MV-4-11 (cell line): ENCODE measurements at places on chromosomes 12 and 14.

DNA sequence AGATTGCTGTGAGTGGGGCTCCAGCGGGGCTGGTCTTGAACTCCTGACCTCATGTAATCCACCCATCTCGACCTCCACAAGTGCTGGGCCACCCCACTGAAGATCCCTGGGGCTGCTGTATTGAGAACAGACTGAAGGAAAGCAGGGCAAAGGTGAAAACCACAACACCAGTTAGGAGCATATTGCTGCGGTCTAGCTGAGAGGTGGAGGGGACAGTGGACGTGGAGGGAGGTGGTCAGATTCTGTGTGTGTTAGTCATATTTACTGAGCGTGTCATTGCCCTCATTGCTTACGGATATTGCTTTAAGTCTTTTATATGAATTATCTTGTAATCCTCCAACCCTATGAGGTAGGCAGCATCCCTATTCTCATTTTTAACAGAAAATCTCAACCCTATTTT, 69.0 kb upstream of the OVCH1 start:
- DNase-seq: no peak

DNA sequence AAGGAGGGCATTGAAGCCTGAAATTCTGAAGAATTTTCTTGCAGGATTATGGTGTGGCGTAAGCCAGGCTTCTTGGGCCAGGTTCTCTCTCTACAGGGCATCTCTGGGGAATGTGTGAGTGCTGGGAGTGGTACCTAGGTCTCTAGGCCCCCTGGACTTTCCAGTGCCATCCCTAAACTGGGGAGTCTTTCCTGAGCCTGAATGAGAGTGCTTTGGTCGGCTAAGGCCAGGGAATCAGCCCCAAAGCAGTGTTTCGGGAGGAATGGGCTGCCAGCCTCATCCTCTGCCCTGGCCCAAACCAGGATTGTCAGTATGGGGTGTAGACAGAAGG, 93.9 kb downstream of the CALM1 start:
- no peak for DNase-seq

DNA sequence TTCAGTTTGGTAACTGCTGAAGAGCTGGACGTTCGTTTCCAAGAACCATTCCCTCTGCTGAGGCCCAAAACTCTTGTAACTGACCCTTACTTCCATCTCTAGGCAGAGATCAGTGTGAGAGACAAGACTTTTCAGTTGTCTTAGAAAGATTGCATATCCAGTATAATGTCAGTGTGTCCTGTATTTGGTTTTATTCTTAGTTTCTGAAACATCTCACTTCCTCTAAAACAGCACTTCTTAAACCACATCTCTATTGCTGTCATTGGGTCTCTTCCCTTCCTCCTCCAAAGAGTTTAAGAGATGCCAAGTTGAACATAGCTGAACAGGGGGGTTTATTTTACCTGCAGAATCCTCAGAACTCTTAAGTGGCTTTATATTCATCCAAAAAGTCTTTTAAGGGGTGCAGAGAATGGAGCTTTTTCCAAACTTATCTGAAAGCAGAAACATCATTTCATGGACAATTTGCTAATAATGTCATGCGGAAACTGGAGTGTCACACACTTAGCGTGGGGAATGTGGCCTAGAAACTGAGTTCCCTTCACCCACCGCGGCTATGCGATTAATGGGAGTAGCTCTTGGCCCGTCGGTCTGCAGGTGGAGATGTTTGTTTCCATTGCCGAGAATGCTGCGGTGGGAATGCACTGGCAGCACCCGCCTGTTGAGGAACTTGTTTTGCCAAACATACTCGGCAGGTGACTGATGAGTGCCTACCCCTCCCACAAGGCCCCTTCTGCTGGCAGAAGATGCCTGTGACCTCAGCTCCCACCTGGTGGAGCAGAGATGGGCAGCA, 148.2 kb downstream of the ADGRD1 start:
- peak; percentile 92 for DNase-seq

GRCh38 chr14:79487632-79488031, 723.7 kb downstream of the DIO2 start:
- no peak for DNase-seq

GRCh38 chr14:65151609-65151956, 49.3 kb upstream of the MAX start:
- no peak for DNase-seq

- no peak for DNase-seq
These were observed 5.0 kb downstream of the ATN1 start for GRCh38 chr12:6932766-6933165.

- DNase-seq: peak; percentile 54
These were observed 8.1 kb downstream of the LRRC43 start for GRCh38 chr12:122190842-122191668.

- no peak for DNase-seq
These were observed 345.9 kb downstream of the DPF3 start for GRCh38 chr14:72547999-72548398.

DNA sequence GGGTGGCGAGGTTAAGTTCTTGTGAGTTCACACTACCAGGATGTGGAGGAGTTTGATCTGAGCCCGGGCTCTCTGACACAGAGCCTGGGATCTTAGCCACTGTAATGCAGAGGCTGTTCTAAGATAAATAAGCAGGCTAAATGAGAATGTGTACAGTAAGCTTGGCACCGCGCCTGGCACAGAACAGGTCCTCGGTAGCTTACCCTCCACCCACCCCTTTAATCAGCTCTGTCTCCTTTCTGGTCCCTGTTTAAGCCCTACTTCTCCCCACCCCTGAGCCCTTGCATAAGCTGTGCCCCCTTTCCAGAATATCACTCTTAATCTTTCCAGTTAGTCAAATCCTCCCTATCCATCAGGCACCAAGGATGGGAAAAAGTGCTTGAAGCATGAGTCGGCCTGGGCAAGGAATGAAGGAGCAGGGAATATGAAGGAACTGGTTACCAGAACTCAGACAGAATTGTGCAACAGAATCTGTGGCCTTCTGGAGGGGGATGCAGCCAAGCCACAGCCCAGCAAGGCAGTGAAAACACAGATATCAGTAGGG, 32.8 kb upstream of the CMKLR1 start:
- peak; percentile 62 for DNase-seq

DNA sequence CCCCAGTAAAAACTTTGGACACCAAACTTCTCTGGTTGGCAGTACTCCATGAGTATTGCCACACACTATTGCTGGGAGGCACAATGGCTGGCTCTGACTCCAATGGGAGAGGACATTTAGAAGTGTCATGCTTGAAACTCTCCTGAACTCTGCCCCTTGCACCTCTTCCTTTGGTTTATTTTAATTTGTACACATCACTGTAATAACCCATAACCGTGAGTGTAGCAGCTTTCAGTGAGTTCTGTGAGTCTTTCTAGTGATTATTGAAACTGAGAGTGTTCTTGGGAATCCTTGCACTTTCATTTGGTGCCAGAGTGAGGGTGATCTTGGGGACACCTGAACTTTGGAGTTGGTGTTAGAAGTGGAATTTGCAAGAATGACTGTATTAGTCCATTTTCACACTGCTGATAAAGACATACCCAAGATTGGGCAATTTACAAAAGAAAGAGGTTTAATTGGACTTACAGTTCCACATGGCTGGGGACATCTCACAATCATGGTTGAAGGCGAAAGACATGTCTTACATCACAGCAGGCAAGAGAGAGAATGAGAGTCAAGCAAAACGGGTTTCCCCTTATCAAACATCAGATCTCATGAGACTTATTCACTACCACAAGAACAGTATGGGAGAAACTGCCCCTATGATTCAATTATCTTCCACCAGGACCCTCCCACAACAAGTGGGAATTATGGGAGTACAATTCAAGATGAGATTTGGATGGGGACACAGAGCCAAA, 41.3 kb upstream of the CEP83 start:
- DNase-seq: no peak

- DNase-seq: peak; percentile 22
These were observed 2.1 kb upstream of the PDZRN4 start for GRCh38 chr12:41186026-41186425.

DNA sequence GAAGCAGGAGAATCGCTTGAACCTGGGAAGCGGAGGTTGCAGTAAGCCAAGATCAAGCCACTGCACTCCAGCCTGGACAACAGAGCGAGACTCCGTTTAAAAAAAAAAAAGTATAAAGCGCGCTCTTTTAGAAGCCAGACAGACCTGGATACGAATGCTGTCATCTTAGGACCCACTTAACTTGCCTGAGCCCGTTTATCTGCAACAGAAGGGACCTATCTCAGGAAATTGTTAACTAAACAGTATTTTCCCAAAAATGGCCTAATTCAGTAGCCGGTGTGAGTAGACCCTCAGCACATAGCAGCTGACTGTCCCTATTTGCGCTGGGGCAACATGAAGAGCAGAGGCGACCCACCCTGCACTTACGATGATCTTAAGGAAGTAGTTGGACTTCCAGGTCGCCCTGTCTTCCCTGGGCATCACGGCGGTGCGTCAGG, 529 bp downstream of the RPLP0 start:
- DNase-seq: no peak

DNA sequence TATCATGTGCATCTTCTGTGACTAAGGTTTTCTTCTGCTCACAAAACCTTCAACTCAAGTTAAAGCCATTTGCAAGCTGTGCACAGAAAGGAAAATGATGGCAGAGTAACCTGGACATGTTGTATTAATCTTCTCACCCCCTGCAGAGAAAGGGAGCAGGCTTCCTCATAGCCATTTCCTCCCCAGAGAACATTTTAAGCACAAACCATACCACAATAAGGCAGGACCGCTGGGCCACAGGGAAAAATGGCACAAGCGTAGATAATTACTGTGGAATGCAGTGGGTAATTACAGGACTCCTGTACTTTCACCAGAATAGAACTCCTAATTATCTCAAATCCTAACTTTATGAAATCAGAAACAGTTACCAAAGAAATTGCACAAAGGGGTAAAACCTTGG, 215.7 kb downstream of the KIF21A start:
- no peak for DNase-seq

DNA sequence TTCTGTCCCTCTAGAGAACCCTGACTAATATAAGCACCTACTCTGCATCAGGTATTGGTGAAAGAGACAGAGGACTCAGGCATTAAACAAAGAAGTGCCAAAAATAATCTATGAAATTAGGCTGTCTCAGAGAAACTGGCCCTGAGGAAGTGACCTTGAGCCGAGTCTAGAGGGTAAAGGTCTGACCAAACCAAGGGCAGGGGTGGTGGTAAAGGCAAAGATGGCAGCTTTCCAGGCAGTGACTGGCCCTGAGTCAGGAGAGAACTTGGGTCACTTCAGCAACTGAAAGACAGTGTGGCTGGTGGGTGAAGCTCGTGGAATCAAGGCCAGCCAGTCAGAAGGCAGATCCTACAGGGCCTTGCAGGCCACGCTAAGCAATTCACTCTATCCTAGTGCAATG, 30.6 kb downstream of the CDKL1 start:
- DNase-seq: no peak
